GM04504 (cell line): ENCODE measurements at places on chromosomes 3 and 15.

DNA sequence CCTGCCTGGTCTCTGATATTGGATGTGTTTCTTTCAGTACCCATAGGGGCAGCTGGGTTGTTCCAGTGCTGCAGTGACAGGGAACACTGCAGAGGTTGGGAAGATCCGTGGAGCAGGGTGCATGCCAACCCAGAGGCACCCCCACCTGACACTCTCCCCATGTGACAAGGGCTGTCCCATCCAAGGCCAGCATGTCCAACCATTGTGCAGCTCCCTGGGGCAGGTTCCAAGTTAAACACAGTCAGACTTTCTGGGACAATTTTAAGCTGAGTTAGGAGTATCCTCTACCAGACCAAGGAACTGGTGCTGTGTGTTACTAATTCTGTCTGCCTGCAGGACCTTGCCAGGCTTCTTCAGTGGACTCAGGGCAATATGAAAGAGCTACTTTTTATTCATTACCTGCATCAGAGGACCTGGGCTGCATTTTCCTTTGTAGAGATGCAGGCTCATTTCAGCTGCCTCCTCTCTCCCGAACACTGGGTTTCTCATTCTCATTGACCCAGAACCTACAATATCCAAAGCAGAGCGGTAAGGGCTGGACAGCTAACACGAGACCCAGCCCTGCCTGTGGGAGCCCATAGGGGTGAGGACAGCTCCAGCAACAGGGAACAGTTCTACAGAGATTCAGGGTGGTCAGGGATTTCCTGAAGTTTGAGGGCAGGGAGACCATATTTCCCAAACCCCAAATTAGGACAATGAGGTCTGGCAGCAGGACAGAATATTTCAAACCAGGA lies 72.7 kb downstream of the SPSB4 start:
- DNase-seq, result no peak

DNA sequence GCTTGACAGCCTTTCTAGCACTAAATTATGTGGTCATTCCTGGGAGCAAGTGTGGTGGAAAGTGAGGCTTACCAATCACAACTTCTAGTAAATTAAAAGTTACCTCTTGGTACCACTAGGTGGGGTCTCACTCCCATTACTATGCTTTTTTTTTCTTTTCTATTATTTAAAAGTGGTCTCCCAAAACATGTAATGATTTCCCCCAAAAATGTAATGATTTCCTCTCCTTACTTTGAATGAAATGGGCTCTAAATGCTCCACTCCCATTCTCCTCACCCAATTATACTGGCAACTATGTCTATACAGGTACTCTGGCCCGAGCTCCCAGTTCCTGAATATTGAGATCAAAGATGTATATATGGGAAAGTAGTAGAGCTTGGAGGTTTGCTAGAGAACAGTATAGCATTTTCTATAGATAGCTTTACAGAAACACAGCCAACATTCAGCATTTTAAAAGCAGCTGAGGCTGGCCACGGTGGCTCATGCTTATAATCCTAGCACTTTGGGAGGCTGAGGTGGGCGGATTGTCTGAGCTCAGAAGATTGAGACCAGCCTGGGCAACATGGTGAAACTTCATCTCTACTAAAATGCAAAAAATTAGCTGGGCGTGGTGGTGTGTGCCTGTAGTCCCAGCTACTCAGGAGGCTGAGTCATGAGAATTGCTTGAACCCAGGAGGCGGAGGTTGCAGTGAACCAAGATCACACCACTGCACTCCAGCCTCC lies 70.9 kb downstream of the DCUN1D1 start:
- DNase-seq, result no peak

DNA sequence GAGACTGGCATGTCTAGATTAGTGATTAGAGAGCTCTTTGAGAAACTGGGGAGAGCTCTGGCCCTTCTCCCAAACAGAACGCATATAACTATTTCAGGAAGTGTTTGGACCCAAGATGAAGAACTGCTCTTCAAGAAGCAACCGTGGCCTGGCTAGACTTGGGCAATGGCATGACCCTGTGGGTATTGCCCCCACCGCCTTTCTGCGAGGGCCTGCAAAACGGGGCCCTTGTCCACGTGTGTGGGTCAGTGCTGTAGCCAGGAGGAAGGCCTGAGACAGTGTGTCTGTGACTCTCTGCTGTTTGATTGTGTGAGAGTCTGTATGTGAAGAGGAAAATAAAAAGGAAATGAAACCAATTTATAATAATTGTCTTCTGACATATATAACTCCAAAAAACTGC lies 42.5 kb downstream of the EEFSEC start:
- no peak for DNase-seq

- DNase-seq, result no peak
Measured at GRCh38 chr15:92394309-92395097, 822 bp downstream of the ST8SIA2 start.

- no peak for DNase-seq
Measured at GRCh38 chr3:187705164-187705563, 2.8 kb upstream of the RTP2 start.

DNA sequence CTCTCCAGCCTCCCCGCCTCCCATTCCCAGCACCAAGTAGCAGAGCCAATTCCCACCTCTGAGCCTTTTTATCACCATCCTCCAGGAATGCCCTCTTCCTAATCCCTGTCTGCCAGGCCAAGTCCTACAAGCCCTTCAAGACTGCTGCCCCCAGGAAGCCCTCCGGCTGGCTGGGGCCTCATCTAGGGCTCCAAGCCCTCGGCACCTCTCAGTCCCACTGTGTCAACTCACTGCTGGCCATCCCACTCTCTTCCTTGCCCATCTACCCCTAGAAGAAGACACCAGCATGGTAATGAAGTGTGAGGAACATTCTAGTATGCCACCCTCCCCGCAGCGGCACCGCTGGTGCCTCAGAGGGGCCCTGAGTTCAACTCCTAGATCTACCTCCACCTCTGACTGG lies 10.0 kb upstream of the GRIP2 start:
- no peak for DNase-seq

DNA sequence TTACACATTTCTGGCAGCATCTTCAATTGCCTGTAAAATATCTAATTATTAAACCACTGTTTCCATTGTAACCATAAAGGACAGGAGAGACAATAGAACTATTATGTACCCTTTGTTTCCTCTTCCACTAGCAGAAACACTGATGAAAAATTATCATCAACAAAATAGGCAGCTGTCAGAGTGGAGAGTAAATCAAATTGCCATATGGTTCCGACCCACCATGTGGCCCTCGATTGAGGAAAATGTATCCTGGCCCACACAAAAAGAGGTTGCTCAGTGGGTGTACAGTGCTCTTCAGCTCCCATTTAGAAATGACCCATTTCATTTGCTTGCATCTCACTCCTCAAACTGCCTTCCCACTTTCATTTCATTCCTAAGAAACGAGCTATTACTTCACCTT lies 570.6 kb upstream of the UBE2E2 start:
- no peak for DNase-seq

DNA sequence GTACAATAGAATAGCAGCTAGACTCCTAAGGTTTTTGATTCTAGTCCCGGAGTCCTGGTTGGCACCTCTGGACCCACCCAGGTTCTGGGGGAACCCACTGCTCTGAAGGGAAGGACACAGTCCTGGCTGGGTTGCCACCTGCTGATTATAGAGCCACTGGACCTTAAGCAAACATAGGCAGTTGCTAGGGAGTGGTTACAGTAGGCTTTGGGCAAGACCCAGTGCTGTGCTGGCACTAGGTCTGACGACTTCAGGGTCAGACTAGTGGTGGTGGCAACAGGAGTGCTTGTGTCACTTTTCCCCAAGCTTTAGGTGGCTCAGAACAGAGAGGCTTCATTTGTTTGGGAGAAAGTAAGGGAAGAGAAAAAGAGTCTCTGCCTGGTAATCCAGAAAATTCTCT lies 109.8 kb upstream of the C3orf80 start:
- DNase-seq, result no peak

DNA sequence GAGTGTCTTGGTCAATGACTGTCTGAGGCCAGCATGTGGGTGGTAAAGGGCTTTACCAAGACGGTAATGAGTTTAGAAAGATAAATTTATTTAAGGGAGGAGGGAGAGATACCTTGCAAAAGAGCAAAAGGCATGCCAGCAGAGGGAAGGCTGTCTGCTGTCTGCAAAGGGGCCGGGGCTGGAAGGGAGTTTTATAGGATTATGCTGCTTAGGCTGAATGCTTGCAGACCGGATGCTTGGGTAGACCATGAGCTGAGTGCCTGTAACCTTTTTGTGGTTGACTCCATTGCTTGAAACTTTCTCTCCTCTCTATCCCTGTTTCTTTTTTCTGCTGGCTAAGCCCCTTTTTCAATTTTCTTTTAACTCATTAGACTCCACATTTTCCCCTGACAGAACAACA lies 1543.0 kb downstream of the OTOL1 start:
- no peak for DNase-seq

DNA sequence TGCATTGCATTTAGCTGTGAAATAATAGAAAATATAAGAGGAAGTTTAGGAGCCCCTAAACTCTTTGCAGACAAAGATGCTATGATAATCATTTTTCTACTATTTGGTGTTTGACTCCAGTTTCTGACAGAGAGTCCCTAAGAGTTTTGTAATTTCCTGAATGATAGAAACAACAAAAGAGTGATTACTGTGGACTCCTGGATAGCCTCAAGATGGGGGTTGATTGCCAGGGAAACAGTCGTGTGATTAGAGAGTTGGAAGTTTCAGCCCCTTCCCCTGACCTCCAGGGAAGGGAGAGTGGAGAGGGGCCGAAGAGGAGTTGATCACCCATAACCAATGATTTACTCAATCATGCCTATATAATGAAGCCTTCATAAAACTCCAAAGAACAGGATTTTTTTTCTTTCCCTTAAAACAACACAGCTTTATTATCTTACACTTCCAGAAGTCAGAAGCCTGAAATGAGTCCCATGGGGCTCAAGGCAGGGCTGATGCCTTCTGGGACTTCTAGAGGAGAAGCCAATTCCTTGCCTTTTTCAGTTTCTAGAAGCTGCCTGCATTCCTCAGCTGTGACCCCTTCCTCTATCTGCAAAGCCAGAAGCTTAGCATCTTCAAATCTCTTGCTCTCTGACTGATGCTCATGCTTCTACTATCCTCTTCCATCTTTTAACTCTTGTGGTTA lies 292.3 kb upstream of the ZPLD1 start:
- no peak for DNase-seq

DNA sequence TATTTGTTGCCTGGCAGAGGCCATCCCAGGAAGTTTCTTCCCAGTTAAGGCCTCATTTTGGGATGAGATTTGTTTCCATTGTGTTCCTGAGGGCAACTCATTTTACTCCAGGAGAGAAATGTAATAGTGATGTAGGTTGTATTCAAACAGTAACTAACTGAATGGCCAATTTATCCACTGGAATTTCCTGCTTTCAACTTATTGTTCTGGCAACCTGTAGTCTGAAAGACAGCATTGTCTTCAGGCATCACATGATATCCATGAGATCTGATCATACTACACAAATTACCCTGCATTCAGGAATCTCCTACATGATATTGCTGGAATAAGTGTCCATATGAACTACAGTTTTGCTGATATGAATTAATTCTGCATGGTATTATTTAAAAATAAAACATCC lies 79.5 kb upstream of the FGF7 start:
- no peak for DNase-seq

DNA sequence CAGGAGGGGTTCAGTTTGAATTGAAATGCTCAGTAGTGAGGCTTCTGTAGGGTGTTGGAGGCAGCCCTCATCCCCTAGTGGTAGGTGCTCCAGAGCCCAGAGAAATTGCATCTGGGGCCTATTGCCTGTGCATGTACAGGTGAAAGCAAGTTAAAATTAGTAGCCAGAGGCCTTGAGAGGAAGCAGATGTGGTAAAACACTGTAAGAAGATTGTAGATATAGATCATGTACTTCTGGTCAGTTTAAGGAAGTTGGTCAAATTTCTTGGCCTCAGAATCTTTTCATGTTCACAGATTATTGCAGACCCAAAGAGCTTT lies 34.6 kb downstream of the IGSF10 start:
- no peak for DNase-seq

- DNase-seq, result no peak
Measured at GRCh38 chr3:179973931-179974361, 62.8 kb downstream of the PEX5L start.

- no peak for DNase-seq
Measured at GRCh38 chr3:186920796-186921195, 9.5 kb upstream of the ST6GAL1 start.

DNA sequence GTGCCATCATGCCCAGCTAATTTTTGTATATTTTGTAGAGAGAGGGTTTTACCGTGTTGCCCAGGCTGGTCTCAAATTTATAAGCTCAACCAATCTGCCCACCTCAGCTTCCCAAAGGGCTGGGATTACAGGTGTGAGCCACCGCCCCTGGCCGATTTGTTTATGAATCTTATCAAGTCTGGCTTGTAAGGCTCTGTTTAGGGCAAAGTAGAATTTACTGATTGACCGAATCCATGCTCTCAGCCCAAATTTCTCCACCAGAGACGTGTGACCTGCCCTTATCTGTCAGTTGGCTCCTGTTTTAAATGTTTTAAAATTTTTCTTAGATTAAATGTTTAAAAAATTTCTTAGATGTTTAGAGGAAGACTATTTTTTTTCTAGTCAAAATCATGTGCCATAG lies 19.5 kb downstream of the RAD54L2 start:
- no peak for DNase-seq

GRCh38 chr3:17179381-17180205 lies 294.8 kb downstream of the PLCL2 start:
- DNase-seq, result no peak

DNA sequence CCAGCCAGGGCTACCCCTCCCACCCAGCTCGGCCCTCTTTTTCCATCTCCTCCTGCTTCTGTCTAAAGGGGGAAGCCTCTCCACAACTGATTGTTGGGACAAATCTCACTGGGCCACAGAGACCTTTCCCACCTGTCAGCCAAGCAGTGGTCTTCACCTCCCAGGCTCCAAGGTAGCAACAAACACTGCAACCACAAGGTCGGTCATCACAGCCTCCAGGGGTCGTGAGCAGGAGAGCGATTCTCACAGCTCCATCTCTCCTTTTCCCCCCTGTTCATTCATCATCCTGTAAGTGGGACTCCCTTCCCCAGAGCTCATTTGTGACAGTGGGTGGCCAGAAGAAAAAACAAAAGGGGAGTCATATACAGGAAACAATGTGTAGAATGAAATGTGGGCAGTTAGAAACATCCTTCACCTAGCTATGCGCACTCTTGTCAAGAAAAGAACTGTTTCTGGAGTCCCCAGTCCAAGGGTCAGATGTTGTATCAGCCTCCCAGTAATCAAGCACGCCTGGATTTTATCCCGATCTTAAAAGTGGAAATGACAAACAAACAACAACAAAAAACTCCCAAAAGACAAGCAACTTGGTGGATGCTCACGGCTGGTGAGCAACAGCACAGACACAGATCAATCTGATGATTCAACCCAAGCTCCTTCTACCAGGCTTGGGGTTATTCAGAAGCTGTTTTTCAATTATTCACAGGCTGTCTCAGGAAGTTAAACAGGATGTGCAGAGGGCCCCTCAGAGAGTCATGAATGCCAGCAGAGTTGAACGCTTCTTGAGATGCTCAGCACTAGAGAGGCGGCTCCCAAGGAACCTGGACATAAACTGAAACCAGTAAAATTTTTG lies 22.4 kb downstream of the LYZL4 start:
- no peak for DNase-seq

GRCh38 chr3:115359536-115359935 lies 212.4 kb upstream of the ZBTB20 start:
- no peak for DNase-seq

- no peak for DNase-seq
Measured at GRCh38 chr3:151638555-151639417, 94.9 kb upstream of the AADACL2 start.
